ENCODE measurements at places on chromosomes 1 and 21.

DNA sequence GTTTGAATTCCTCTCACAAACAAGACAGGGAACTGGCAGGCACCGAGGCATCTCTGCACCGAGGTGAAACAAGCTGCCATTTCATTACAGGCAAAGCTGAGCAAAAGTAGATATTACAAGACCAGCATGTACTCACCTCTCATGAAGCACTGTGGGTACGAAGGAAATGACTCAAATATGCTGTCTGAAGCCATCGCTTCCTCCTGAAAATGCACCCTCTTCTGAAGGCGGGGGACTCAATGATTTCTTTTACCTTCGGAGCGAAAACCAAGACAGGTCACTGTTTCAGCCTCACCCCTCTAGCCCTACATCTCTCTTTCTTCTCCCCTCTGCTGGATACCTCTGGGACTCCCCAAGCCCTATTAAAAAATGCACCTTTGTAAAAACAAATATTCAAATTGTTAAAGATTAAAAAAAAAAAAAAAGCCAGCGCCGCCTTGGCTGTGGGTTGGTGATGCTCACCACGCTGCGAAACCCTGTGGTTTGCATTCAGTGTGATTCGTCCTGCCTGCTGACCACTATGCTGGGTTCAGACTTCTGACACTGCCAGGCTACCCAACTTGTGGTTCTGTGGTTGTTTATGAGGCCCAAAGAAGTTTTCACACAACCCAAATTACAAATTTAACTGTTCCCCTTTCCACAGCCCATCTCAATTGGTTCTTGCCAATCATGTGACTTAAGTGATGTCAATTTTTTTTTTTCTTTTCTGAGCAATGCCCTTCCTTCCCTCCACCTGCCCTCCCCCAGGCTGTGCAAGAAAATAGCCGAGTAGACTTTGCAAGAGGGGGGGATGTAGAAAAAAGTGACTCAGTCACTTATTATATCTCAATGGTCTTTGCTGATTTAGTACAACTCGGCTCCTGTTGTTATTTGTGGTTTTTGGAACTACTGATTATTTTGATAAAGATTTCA, at the start of gene RUNX1:
TSS of gene RUNX1 (minus strand) at position 597 of the 912 bp plus-strand sequence.
- DNase-seq: peak; percentile 42

DNA sequence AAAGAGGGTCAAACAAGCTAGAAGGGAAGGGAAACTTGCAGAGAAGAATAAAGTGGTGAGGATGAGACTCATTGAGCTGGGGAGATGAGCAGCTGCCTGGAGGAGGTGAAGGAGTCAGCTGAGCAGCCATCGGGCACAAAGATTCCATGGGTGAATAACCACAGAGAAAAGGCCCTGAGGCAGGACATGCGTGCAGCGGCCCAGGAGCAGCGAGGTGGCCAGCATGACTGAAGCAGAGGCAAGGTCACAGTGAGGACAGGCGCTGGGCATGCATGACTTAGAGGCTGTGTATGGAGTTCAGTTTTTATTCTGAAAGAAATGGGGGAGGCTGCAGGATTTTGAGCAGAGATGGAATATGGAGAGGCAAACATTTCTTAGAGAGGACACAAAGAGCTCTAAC, 24.9 kb downstream of the OLFML2B start:
- DNase-seq: no peak

DNA sequence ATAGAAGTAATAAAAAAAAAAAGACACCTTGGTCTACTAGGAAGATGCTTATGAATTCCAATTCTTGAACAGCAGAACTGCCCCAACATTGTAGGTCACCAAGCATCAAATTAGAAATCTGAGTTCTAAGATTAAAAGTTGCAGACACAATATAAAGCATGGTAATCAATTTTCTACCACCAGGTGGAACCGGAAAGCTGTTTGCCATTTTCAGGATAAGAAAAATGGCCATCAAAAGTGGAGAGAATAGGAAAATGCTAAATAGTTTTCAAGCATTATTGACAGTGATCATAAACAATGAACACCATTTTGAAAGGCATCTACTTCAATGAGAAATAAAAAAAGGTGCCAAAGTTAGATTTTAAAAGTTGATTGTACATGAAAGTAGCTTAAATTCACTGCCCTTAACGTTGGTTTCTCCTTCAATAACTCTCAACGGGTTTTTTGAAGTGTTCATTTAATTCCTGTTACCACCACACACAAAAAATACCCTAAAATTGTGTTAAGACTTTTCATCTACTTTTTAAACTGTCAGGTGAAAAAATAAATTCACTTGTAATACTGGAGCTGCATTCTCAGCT, 252.9 kb downstream of the KCNT2 start:
- DNase-seq: peak; percentile 75

DNA sequence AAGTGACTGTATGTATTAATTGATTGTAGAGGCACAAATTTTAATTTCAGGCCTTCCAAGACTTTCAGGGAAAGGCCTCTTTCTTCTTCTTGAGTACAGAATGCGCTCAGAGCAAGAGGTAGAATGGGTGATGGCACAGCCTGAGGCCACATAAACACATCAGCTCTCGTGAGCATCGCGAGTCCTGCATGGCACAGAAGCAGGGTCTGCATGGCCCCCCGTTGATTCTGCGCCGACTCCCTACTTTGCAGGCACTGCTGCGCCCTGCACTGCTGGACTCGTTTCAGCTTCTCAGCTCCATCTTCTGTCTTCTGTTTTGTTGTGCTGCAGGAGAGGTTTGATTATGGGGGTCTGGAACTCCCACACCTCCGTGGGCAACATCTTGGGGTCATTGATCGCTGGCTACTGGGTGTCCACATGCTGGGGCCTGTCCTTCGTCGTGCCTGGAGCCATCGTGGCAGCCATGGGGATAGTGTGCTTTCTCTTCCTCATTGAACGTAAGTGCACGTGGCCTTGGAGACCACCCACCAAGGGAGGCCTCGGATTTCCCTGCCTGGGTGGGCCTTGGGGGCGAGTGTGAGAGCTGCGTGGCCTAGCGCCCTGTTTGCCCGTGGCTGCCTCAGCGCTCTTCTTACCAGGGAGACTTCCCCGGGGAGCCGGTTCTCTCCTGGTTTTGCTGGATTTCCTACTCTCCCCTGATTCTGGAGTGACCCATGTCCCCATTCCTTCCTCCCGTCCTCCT, 29.6 kb downstream of the SLC37A1 start:
- no peak for DNase-seq

DNA sequence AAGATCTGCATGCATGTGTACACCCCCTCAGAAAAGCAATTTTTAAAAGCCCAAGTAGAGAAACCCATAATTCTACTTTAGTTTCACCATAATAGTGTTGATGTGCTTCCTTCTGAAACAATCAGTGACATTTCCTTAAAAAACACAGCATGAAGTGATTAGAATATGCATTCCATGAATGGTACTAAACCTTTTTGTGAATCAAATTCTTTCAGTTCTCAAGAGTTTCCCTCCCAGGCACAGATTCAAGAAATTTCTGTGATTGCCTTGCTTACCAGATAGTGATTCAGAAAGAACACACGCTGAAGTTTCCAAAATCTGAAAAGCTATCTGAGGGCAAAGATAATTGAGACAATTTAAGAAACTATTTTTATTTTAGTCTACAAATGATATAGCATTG, 136.4 kb upstream of the ADGRL2 start:
- DNase-seq: peak; percentile 79

DNA sequence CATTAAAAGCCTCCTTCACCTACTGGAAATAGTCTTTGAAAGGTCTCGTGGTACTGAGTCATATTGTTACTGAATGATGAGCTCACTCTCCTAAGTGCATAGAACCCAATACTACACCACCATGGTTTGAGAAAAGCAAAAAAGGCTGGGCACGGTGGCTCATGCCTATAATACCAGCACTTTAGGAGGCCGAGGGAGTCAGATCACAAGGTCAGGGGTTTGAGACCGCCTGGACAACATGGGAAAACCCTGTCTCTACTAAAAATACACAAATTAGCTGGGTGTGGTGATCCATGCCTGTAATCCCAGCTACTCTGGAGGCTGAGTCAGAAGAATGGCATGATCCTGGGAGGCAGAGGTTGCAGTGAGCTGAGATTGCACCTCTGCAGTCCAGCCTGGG, 3.3 kb upstream of the HNRNPCL1 start:
- DNase-seq: no peak

- DNase-seq: peak; percentile 68
These were observed 2.4 kb upstream of the CTPS1 start for GRCh38 chr1:40976952-40977690.

DNA sequence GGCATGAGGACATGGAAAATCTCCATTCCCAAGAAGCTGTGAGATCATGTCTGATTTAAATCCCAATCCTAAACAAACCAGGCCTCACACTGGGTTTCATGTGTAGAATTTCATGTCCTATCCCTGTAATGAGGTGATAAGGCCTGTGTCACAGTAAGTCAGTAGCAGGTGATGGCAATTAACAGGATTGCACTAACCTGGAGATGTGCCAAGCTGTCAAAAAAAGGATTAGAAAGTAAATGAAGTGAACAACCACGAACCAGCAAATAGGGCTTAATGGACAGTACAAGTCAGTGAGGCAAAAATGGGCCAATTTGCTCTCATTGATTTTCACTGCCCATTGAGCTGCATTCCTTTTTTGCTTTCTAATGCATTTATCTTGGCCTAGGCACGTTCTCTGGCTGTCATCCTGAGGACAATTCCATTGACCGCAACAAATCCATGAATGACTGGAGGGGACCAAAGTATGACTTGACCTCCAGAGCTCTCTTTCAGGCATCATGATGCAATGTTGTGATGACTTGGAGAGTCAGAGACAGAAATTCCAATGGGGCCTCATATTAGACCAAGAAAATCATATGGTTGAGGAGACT, 673.6 kb upstream of the ADGRL2 start:
- DNase-seq: peak; percentile 75

DNA sequence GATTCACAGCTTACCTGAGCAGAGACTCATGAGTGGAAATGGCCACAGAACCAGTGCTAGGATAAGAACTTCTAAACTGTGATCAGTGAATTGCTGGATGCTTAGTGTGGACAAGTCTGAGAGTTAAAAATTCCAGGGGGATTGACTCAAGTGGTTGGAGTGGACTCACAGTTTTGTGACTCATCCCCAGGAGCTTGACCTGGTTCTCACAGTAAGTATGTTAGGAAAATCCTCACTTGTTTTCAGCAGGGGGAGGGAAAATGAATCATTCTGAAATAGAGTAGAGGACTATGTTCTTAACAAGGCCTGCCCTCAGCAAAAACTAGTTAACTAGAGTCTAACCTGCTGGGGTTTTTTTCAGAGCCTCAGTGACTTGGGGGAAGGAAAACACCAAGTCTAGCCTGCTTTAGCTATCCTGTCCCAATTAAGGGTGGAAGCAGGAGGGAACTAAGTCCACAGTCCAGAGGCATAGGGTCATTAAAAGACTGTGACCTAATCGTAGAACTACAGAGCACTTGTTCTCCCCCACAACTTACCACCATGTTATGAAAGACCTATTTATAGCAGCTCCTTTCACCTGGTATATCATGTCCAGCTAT, 6.1 kb upstream of the CDC73 start:
- DNase-seq: peak; percentile 95

GRCh38 chr1:51569284-51570062, 47.4 kb upstream of the OSBPL9 start:
- DNase-seq: peak; percentile 58

DNA sequence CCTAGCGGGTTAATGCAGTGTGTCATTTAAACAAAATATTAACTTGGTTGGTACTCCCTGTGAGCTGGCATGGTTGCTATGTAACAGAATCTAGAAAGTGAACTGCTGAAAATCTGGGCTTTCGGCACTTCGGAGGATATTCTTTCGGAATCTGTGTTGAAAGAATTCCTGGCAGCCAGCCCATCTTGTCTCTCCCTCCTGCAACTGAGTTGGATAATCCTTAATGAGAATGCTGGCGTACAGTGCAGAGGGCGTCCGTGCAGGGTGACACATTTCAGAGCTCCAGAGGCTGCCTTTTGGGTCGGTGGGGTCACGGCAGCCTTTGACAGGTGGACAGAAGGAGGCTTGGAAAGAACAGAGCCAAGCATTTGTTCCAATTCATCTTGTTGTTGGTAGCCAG, 3.7 kb downstream of the KAZN start:
- DNase-seq: peak; percentile 13

DNA sequence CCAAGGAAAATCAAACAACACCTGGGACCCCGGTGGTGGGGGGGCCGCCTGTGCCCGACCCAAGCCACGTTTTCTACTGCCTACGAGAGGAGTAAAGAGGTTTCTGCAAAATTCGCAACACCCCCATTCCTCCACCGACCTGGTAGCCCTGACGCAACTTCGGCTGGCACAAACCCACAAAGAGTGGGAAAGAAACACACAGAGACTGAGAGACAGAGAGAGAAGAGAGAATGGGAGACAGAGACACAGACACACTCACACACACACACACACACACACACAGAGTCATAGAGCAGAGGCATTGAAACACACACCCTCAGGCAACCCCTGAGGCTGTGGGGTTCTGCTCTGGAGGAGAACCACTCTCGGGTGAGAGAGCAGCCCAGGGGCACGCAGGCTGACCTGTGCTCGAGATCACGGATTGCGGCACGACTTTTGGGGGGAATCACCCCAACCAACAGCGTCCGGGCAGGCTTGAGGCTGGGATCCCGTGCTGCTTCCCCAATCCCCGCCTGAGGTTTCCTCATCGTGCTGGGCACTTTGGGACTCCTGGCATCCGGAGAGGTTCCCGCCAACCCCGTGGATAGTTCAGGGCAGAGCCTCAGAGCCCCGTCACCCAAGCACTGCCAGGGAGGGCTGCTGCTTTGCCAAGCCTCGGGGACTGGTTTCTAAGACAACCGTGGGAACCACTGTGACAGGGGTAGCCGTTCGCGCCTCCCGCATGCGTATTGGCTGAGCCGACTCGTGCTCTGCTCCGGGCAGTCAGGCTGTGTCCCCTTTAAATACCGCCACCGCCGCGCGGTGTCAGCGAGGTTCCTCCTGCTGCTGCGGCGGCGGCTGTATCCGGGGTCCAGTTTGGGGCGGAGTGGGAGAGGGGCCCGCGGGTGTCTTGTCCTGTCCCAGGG, 682.4 kb upstream of the TPTE start:
- no peak for DNase-seq

DNA sequence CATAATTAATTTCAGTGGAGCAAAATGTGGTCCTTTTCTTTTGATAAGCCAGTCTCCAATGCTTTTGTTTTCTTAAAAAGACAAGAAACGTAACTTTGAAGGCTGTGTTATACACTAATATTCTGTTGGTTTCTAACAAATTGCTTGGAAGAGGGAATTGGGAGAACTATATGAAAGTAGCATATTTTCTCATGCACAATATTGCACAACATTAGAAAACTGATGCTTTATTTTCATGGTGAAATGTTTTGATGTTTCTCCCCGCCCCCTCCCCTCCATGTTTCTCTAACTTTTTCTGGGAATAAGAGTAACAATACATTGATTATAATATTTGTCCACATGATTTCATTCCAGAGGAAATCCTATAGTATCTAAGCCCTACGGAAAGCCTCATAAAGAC, 115.4 kb downstream of the OLFML2B start:
- peak; percentile 66 for DNase-seq

DNA sequence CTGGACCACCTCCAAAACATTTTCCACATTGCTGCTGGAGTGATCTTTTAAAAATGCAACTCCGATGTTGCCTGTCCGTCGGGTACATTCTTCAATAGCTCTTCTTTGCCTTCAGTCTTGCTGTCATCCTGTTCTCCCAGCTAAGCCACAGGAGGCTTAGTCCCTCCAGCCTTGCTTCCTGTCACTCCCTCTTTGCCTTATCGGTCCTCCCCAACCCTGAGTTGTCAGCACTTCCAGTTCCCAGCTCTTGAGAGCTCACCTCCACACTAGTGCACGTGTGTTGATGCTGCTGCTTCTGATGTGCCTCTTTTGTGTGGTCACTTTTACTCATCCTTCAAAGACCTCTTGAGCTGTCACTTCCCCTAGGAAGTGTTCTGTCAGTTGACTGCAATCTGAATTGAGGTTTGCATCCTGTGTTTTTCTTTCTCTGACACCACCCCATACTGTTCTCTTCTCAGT, 15.3 kb downstream of the UCK2 start:
- DNase-seq: peak; percentile 44

- DNase-seq: no peak
These were observed 24.5 kb upstream of the PPP2R5A start for GRCh38 chr1:212260557-212261355.
